ENCODE measurements at places on chromosomes 1 and 21. TPM values are rescaled to one million over a fixed set of nuclear protein-coding genes. Genes with fewer than 3 reads are reported as not detected.

Gene ECM1
- total RNA-seq: 1.1 TPM

Gene FAM167B
- 0.69 TPM for total RNA-seq

Gene TFAP2E
- total RNA-seq: 0.17 TPM

Gene DPM3
- 34.1 TPM for total RNA-seq

Gene OSCP1
- 2.7 TPM for total RNA-seq

Gene RABGGTB
- total RNA-seq: 158 TPM

Gene RBM11
- total RNA-seq: 3.1 TPM

Gene CDC42SE1
- total RNA-seq: 136 TPM

- DNase-seq: no peak
- H3K27ac ChIP-seq: no peak overlapping the region
These were observed 281.2 kb downstream of the PAPPA2 start for GRCh38 chr1:176744142-176744541.

DNA sequence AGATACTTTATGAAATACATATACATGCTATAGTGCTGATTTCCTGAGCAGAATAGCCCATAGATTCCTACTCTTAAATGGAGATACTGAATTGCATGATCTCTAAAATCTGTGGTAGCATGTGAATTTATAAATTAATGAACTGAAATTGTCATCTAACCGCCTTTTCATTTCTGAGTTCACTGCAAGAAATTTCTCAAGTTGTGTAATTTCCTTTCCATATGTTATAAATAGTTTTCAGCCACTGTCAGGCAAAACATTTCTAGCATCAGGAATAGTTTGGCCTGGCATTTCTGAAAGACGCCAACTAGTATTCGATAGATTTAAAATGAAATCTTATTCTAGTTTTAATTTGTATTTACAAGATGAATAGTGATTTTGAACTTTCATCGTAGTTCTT is 310.1 kb downstream of the USH2A start:
- H3K27me3 ChIP-seq: no peaks in the 10 kb centered on the region
- H3K4me1 ChIP-seq: no peaks in the 10 kb centered on the region
- no peak for DNase-seq
- no peak overlapping the region for H3K4me3 ChIP-seq

DNA sequence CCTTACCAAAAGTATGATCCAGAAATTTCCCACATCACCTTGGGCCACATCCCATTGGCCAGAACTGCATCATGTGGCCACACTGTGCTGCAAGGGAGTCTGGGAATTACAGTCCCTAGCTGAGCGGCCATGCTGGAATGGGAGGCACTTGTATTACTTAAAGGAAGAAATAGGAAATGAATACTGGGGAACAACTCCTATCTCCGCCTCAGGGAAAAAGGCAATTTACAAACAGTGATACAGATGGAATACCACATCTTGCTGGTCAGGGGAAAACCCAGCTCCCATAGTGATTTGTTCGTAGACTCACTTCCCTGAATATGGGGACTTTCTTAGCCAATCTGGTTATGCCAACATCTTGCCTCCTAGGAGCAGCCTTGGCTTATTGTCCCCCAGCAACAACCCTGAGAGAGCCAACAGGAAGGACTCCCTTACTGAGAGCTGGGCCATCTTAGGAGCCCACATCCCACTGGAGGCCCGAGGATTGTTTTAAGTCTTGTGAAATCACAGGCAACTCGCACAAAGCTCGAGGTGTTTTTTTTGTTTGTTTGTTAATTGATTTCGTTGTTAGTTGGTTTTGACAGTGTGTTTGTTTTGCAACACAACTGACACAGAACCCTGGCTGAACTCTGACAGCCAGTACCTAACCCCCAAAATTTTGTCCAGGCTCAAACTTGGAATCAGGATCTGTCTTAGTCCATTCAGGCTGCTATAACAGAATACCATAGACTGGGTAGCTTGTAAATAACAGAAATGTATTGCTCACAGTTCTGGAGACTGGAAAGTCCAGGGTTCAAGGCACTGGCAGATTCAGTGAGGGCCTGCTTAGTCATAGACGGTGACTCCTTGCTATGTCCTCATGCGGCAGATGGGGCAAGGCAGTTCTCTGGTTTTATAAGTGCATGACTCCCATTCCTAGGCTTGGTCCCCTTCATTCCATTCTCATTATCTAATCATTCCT is 14.9 kb downstream of the CDA start:
- H3K27me3 ChIP-seq: no peaks in the 10 kb centered on the region
- H3K27ac ChIP-seq: no peak overlapping the region
- H3K36me3 ChIP-seq: no peaks in the 10 kb centered on the region
- H3K4me1 ChIP-seq: no peaks in the 10 kb centered on the region

- DNase-seq: peak; percentile 18
- peaks cover 51% of the 10 kb centered on the region for H3K4me1 ChIP-seq
- no peaks in the 10 kb centered on the region for H3K27me3 ChIP-seq
- H3K36me3 ChIP-seq: peaks cover 11% of the 10 kb centered on the region
- peak overlapping the region; percentile 88 for H3K27ac ChIP-seq
- H3K4me3 ChIP-seq: peak overlapping the region; percentile 84
These were observed 431 bp downstream of the CLCN6 start for GRCh38 chr1:11806307-11806936.

DNA sequence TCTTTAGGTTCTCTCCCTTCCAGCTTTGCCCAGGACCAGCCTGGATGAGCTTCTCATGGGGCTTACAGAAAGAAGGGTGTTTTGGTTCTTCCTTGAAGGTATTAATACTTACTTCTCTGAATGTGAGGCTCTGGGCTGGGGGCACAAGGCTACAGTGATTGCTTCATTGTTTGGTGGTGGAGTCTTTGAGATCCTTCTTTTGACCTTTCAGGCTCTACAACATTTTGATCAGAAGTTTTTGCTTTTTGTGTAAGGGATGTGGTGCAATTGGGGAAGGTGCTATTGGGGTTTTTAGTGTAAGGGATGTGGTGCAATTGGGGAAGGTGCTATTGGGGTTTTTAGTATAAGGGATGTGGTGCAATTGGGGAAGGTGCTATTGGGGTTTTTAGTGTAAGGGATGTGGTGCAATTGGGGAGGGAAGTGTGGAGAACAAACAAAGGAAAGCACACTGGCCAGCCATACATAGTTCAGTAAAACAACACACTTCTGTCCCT is 103.6 kb upstream of the IVNS1ABP start:
- peaks cover 12% of the 10 kb centered on the region for H3K4me1 ChIP-seq
- peak overlapping the region; percentile 10 for H3K27ac ChIP-seq
- H3K27me3 ChIP-seq: peaks cover 1% of the 10 kb centered on the region
- H3K4me3 ChIP-seq: no peak overlapping the region
- no peaks in the 10 kb centered on the region for H3K36me3 ChIP-seq
- no peak for DNase-seq

- H3K4me3 ChIP-seq: no peak overlapping the region
- no peaks in the 10 kb centered on the region for H3K36me3 ChIP-seq
- peaks cover 8% of the 10 kb centered on the region for H3K27me3 ChIP-seq
These were observed 64.1 kb upstream of the SCAF4 start for GRCh38 chr21:31795992-31796391.

DNA sequence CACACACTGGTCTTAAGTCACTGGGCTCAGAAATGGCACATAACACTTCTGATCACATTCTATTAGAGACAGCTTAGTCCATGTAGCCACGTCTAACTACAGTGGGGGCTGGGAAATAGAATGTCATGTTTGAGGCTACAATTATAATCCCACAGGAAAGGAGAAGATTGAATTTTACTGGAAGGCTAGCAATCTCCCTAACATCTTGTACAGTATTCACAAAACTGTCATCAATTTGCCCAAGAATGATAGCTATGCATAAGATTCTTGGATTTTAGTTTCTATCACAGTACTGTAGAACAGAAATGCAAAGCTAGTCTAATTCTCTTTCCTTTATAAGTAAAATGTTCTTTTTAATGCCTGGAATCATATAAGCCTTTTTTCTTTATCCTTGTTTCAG is 12.7 kb upstream of the ZMYM6 start:
- H3K4me1 ChIP-seq: no peaks in the 10 kb centered on the region
- H3K36me3 ChIP-seq: no peaks in the 10 kb centered on the region
- no peaks in the 10 kb centered on the region for H3K27me3 ChIP-seq

- no peaks in the 10 kb centered on the region for H3K36me3 ChIP-seq
- H3K27ac ChIP-seq: no peak overlapping the region
- no peaks in the 10 kb centered on the region for H3K4me1 ChIP-seq
- H3K4me3 ChIP-seq: no peak overlapping the region
These were observed 59.2 kb downstream of the TLR5 start for GRCh38 chr1:223083831-223084230.

DNA sequence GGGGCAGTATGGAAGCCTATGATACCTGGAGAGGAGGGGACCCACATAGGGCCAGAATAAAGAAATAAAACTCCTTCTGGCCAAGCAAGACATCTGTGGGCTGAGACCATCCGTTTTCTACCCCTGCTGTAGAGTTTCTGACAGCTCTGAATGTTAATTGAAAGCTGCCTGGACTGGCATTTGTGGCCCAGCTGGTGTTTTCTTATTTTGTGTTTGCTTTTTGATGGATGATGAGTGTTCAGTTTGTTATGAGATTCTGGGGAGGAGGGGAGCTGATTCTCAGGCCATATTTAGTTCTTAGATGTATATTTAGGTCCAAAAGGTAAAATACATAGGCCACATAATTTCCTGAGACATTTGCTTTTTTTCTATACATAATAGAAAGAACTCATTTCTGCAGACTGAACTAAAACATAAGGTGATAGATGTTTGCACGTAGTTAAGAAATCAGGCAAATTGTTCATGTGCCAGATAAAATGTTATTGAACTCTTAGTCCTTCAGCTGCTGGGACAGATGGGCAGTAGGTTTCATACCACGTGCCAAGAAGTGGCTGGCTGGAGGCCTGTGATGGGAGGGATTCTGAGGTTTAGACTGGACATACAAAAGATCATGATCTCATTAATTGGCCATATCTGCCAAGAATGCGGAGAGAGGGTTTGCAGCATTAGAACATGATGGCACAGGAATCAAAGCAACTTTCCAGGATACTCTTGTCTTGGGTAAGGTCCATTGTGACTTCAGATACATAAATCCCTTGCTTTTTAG is 54.1 kb downstream of the DSCAM start:
- no peak overlapping the region for H3K4me3 ChIP-seq
- no peaks in the 10 kb centered on the region for H3K36me3 ChIP-seq
- DNase-seq: no peak
- no peaks in the 10 kb centered on the region for H3K4me1 ChIP-seq

- H3K36me3 ChIP-seq: no peaks in the 10 kb centered on the region
- H3K27me3 ChIP-seq: no peaks in the 10 kb centered on the region
- H3K4me1 ChIP-seq: peaks cover 37% of the 10 kb centered on the region
- H3K4me3 ChIP-seq: no peak overlapping the region
- peak; percentile 25 for DNase-seq
These were observed 68.7 kb downstream of the NID1 start for GRCh38 chr1:235996048-235996785.

DNA sequence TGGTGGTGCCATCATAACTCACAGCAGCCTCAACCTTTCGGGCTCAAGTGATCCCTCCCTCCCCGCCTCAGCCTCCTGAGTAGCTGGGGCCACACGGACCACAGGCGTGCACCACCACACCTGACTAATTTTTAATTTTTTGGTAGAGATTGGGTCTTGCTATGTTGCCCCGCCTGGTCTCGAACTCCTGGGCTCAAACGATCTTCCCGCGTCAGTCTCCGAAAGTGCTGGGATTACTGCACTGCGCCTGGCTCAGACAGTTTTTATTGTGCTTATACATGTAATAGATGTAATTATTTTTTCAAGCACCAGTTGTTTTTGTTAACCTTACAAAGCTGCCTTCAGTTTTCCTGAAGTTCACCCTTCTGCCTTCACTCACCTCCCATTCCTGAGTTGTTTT is 38.0 kb upstream of the HMGN1 start:
- no peak for DNase-seq
- peak overlapping the region; percentile 80 for H3K4me3 ChIP-seq
- peaks cover 36% of the 10 kb centered on the region for H3K4me1 ChIP-seq
- peaks cover 6% of the 10 kb centered on the region for H3K36me3 ChIP-seq
- peak overlapping the region; percentile 87 for H3K27ac ChIP-seq
- no peaks in the 10 kb centered on the region for H3K27me3 ChIP-seq
